GM13977 (cell line): ENCODE measurements at places on chromosomes 6 and 20.

GRCh38 chr20:63542696-63543095 lies 4.9 kb downstream of the SRMS start:
- peak; percentile 90 for DNase-seq

DNA sequence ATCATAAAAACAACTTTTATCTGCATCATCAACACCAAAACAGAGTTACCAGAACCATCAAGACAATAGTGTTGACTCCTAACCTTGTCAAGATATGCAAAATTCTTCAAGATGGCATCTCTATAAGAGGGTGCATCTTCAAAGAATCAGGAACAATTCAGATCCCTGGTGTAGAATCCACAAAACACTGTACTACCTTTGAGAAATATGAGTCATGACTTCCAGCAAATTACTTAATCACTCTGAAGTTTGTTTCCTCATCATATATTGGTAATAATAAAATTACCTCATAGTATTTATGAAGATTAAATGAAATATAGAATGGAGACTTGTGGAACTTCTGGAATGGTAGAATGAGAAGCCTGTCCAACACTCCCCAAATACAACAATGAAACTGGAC lies 221.3 kb upstream of the SUPT3H start:
- no peak for DNase-seq

GRCh38 chr6:90715093-90715655 lies 128.3 kb upstream of the MAP3K7 start:
- DNase-seq = no peak

- DNase-seq = no peak
Measured at GRCh38 chr6:2193931-2194330, 51.5 kb downstream of the GMDS start.

- DNase-seq = no peak
Measured at GRCh38 chr6:7373739-7374138, 15.8 kb downstream of the CAGE1 start.

DNA sequence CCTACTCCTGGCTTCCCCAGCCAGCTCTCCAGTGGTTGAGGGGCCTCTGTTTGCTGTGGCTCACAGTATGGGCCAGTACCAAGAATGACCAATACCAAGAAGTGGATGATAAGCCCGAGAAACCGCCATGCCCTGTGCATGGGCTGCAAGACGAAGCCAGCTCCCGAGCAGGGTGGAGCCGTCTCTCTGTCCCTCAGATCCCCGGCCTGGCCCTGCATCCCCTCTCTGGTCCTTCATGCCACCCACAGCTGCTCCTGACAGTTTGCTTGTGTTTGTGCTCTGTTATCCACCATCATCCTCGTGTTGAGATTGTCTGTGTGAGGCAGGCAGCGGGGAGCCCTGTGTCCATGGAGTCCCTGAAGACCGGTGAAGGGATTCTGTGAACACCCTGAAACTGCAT lies 36.1 kb downstream of the GABRR2 start:
- no peak for DNase-seq

DNA sequence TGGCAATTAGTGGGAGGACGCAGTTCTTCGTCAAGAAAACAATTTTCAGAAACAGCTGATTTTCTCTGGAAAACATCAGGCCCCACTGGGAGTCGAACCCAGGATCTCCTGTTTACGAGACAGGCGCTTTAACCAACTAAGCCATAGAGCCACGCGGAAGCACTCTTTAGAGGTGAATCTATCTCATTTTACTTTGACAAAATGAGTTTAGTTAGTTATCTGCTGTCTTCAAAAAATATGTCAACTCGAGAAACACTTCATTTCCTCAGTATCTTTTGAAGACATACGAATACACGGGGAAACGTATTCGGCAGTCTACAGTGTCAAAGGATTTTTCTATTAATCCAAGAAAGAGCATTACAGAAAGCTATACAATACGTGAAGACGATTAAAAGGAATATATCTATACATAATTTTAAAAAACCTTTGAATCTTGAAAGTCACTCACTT lies 26.7 kb downstream of the GPX6 start:
- DNase-seq = no peak

DNA sequence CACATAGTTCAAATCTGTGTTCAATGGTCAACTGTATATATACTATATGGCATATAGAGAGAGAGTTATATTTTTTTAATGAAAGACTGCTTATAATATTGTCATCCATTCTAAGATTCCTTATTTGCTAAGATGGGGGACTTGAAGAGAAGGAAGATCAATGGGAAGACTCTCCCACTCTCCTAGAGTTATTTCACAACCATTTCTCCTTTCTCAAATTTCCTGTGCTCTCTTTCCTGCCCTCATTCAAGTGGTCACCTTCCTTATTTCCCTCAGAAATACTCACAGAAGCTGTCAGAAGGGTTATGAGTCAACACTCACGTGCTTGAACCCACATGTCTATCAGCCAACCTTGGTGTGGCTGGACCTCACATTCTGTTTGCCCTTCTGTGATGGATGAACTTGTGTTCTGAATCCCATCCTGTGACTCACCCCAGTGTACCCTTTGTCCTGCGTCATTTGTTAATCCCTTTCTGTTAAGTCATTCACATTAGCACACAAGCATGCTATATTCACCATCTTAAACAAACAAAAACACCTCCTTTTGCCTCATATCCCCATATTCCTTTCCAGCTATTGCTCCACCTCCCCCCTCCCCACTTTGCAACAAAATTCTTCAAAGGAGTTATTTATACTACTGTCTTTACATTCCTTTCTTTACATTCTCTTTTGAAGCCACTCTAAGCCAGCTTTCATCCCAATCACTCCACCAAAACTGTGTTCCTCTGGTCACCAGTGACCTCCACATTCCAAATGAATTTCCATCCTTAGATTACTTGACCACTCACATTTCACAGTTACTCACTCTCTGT lies 279.3 kb upstream of the TCF21 start:
- DNase-seq = no peak
